ENCODE measurements at places on chromosomes 6 and 20.

DNA sequence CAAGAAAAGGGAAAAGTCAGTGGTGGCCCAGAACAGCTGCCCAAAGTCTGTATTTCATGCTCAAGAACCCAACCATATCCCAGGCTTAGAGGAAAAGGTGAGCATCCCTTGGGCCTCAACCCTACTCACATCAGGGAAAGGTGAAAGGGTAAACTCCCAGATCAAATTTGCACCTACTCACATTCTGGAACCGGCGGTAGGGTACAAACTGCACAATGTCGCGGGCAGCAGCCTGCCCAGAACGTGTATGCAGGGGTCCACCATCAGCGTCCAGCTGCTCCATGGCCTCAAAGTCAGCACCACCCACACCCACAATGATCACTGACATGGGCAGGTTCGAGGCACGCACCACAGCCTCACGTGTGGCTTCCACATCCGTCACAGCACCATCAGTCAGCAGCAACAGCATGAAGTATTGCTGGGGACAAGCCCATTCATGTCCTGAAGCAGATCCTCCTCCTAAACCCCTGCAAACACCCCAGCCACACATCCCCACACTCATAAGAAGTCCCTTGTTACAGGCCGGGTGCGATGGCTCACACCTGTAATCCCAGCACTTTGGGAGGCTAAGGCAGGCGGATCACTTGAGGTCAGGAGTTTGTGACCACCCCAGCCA, 10.9 kb downstream of the SPAG4 start:
- DNase-seq: no peak

- DNase-seq: no peak
Observed at GRCh38 chr20:3307725-3308124, 68.7 kb upstream of the SLC4A11 start.

- no peak for DNase-seq
Observed at GRCh38 chr6:92363111-92363510, 1056.2 kb downstream of the EPHA7 start.

DNA sequence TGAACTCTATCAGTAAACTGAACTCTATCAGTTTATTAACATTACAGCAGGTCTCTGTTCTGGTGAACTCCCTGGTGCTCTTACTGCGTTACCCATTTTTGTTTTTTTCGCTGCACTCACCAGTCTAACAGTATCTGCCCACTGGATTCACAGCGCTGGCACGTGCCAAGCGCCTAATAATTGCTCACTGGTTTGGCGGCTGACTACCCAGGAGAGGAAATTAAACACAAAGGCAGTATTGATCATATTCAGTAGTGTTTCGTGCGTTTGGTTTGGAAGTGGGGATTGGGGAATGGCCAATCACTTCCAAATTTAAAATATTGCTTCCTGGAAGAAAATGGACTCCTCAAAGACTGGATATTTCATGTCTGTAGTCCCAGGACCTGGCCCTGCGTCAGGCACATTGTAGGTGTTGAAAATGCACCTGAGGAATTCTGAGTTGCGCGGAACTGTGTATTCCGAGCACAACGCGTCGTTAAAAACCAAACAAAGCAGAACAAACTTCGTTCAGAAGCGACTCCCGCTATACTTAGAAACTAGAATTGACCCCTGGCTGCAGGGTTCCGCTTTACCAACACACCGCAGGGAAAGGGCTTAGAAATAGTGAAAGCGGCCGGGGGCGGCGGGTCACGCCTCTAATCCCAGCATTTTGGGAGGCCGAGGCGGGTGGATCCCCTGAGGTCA, 1.1 kb upstream of the RPS12 start:
- DNase-seq: peak; percentile 25

DNA sequence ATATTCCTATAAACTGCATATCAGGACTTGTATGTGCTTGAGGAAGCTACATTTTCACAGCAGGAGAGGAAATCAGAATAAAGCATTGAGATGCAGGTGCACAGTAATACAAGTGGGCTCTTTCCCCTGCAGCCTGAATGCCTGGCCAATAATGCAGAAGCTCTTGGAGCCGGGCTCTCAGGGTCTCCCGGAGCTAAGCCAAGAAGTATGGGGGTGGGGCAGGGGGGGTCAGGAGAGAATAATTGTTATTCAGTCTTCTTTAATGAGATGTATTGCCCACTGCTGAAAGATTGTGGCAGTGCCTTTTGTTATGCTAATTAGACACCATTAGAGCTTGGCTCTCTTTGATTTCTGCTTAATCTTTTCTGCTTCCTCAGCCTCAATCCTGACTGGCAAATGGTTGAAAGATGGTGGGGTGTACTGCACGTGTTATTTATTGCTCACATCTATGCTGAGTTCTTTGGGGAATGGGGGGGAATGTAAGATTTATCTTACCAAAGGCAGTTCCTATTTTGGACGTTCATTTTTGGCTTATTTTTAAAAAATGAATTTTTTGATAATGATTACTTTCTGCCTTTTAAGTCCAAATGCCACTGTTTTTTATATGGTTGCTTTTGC, 407.6 kb upstream of the SOX4 start:
- DNase-seq: no peak

GRCh38 chr20:46545077-46545826, 5.2 kb downstream of the OCSTAMP start:
- no peak for DNase-seq

GRCh38 chr20:47586649-47587294, 85.1 kb downstream of the NCOA3 start:
- peak; percentile 64 for DNase-seq

DNA sequence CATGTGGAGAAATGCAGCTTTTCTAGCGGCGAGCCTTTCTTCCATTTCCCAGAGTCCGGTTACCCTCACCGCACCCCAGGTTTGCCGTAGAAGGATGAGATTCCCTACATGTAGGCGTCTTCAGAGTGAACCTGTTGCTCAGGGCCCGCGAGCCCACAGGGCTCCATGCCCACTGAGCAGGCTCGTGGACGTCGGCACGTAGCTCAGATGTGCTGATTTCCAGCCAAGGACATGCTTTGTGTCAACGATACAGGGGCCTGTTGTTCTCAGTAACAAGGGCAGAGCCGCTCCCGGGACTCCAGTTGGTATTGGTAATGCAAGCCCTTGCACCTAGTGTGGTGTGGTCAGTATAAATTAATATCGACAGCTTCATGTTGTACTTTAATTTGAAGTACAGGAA, 159.6 kb downstream of the MTHFD1L start:
- DNase-seq: no peak

DNA sequence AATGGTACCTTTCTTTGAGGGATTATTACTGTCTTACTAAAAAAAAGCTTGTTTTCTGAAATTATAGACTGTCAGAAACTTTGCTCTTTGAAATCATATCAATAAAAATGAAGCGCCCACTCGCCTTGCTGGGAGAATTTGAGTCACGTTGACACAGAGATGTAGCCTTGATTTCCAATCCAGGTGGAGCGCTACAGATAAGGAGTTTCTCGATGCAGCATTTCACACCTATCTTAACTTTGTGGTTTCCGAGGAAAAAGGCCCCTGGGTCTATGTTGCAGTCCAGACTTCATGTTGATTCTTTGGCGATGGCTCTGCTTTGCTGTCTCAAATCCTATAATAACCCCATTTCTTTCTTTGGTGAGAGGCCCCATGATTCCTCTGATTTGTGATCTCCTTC, 158.1 kb upstream of the ARG1 start:
- no peak for DNase-seq

DNA sequence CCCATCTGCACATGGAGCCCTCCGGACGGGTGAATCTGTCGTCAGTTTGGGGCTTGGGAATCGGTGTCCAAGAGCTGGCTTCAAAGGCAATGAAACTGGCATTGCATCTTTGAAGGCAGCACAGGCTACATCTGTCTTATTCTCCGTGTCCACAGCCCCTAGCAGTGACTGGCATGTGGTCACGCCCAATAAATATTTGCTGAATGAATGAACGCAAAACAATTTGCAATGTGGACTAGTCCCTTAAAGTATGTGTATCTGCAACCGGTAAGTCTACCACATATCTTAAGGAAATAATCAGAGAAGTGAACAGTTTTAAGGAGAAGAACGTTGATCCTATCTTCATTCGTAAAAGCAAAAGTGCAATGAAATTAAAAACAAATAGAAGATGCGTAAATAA, 8.0 kb upstream of the PMEPA1 start:
- no peak for DNase-seq

- DNase-seq: no peak
Observed at GRCh38 chr6:99761711-99762110, 155.1 kb downstream of the PRDM13 start.

GRCh38 chr6:127076466-127076865, 42.0 kb upstream of the RSPO3 start:
- DNase-seq: no peak

DNA sequence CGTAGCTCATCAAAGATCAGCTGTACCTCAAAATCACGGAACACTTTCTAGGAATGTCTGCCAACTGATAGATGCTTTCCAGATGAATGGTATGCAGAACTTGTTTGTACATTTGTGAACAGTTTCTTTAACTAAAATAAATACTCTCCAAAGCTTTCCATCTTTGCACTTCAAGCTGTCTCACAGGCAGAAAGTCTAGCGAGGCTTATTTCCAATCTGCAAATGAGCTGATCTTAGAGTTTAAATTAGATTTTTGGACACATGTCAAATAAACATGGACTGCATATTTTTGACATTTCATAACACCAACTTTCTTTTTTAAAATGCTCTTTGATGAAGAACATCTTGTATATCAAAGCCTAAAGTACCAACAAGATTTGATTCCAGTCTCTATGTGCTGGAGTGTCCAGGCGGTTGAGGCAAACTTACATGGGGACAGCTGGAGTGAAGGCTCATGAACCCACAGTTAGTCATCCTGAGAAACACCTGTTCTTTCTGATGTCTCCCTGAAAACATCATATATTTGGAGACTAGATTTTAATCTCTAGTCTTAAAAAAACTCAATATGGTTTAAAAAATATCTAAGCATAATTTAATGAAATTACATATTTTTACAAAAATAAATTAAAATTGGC, 268.6 kb upstream of the AGPAT4 start:
- no peak for DNase-seq

- no peak for DNase-seq
Observed at GRCh38 chr6:107666084-107666980, 157.8 kb downstream of the SCML4 start.

DNA sequence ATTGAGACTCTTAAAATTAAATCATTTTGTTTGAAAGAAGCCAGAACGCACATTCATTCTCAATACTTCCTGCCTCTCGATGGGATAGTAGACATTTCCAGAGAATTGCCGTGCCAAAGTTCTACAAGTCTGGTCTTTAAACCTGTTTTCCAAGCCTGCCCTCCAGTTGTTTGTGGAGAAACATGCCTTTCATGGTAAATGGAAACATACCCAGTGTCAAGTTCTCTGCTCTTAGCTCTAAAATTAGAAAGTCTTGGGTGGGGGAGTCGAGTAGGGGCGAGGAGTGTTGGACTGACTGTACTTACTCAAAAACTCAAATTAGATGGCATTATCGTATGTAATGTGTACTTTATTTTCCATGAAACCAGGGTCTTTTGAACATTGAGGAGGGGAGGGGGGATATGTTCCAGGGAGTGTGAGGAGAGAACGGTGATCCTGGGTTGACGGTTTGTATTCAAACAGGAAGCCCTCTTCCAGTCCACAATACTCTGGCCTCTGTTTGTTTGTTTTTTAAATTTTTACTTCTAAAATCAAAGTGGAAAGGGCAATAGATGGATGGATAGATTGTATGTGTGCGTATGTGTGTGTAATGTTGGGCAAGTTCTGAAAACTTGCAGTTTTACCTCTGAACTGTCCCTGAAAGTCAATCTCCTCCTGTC, 106.8 kb upstream of the ARMC2 start:
- no peak for DNase-seq
